Small intestine (tissue), 16 donors: ENCODE measurements at places on chromosomes 5 and 9.
A peak's percentile ranks its signal among the peaks of the same experiment; 100 is the strongest.

DNA sequence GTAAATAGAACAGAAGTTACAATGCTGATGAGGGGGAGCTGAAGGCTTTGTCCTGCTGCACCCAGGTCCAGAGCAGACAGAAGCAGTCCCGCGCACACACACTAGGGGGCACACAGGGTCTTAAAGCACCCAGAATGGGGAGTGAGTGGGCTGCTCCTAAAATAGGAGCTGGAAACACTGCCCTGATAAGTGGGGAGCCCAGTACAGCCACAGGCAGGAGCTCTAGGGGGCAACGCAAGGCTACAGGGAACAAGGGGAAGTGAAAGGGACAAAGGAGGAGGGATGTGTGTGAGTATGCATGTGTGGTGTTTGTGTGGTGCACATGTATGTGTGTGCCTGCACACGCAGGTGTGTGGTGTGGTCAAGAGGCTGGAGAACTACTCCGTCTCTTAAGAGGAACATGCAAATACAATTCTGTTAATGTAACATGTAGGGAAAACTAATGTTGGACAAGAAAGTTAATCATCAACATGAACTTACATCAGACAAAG is 191.5 kb downstream of the ROR2 start:
- H3K4me3 ChIP-seq: no peak overlapping the region
- H3K27me3 ChIP-seq: no peaks in the 10 kb centered on the region
- peak; percentile 17 for DNase-seq
- H3K27ac ChIP-seq: no peak overlapping the region
- no peaks in the 10 kb centered on the region for H3K4me1 ChIP-seq

DNA sequence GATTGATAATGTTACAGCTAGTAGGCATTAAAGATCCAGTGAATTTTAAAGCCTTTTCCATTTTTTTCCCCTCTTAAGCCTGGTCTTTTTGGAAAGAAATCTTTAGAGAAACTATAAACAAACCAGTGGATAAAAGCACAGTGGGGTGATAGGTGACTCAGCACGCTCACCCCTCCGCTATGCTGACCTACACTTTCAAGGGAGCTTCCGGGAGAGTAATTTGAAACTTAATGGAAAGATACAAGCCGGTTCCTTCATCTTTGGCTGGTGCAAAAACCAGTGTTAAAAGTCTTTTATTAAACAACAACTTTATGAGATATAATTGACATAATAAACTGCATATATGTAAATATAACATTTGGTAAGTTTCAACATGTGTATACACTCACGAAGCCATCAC is 27.0 kb upstream of the ALDOB start:
- no peak for DNase-seq
- H3K4me1 ChIP-seq: peaks cover 4% of the 10 kb centered on the region
- H3K27ac ChIP-seq: no peak overlapping the region
- no peak overlapping the region for H3K4me3 ChIP-seq
- no peaks in the 10 kb centered on the region for H3K36me3 ChIP-seq

DNA sequence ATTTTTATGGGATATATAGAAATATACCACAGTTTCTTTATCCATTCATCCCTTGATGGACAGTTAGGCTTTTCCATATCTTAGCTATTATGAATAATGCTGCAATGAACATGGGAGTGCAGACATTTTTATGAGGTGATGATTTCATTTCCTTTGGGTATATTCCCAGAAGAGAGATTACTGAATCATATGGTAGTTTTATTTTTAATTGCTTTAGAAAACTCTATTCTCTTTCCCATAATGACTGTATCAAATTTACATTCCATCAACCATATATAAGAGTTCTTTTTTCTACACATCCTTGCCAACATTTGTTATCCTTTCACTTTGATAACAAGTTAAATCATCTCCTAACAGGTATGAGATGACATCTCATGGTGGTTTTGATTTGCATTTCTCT is 821.6 kb downstream of the TLE1 start:
- H3K4me1 ChIP-seq: no peaks in the 10 kb centered on the region
- H3K27ac ChIP-seq: no peak overlapping the region
- no peak for DNase-seq
- no peaks in the 10 kb centered on the region for H3K27me3 ChIP-seq
- no peak overlapping the region for H3K4me3 ChIP-seq

DNA sequence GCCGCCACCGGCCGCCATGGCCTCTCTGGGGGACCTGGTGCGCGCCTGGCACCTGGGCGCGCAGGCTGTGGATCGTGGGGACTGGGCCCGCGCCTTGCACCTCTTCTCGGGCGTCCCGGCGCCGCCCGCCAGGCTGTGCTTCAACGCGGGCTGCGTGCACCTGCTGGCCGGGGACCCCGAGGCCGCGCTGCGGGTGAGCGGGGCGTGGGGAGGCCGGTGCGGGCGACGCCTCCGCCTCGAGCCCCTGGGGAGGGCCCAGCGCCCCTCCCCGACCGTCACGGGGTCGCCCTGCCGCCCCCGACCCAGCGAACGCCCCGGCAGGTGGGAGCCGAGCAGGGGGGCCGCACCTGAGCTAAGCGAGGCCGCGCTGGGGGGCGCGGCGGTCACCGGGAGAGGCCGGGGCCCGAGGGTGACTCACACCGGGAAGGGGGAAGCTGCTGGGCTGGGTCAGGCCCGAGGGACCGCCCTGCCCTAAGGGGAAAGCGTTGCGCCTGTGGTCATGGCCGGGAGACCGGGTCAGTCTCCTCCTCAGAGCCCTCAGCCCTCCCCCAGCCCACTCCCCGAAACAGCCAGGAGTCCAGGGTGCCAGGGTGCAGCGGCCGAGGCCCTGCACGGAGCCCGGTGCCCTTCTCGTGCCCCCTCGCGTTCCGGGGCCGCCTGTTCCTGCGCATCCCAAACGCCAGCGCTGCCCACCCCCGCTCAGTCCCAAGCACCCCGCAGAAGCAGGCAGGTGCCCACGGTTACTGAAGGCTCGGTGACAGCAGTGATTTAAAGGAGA is 510 bp downstream of the NOXA1 start:
- peak; percentile 62 for DNase-seq
- peaks cover 18% of the 10 kb centered on the region for H3K4me1 ChIP-seq
- no peaks in the 10 kb centered on the region for H3K27me3 ChIP-seq
- peak overlapping the region; percentile 94 for H3K27ac ChIP-seq
- H3K36me3 ChIP-seq: no peaks in the 10 kb centered on the region

- H3K27ac ChIP-seq: no peak overlapping the region
- no peak overlapping the region for H3K4me3 ChIP-seq
- H3K27me3 ChIP-seq: no peaks in the 10 kb centered on the region
- no peaks in the 10 kb centered on the region for H3K4me1 ChIP-seq
- peak; percentile 5 for DNase-seq
Measured at GRCh38 chr5:131423056-131423455, 159.2 kb downstream of the CDC42SE2 start.

DNA sequence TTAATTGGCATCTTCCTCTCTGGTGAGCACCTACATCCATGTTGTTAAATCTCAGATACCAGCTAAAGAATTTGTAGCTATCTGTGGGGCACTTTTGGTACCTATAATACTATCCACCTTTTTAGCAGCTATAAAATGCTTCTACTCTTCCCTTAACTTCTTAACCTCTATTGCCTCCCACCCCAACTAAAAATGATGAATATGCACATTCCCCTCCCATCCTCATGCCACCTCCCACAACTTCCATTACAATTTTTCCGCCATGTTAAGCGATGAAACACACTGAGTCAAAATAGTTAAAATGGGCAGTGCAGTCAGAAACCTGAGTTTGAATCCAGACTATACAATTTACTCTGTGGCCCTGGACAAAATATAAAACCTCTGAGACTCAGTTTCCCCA is 10.1 kb downstream of the SSBP2 start:
- H3K4me1 ChIP-seq: peaks cover 4% of the 10 kb centered on the region
- H3K27ac ChIP-seq: no peak overlapping the region
- no peaks in the 10 kb centered on the region for H3K36me3 ChIP-seq
- DNase-seq: no peak
- no peak overlapping the region for H3K4me3 ChIP-seq
- H3K27me3 ChIP-seq: no peaks in the 10 kb centered on the region

DNA sequence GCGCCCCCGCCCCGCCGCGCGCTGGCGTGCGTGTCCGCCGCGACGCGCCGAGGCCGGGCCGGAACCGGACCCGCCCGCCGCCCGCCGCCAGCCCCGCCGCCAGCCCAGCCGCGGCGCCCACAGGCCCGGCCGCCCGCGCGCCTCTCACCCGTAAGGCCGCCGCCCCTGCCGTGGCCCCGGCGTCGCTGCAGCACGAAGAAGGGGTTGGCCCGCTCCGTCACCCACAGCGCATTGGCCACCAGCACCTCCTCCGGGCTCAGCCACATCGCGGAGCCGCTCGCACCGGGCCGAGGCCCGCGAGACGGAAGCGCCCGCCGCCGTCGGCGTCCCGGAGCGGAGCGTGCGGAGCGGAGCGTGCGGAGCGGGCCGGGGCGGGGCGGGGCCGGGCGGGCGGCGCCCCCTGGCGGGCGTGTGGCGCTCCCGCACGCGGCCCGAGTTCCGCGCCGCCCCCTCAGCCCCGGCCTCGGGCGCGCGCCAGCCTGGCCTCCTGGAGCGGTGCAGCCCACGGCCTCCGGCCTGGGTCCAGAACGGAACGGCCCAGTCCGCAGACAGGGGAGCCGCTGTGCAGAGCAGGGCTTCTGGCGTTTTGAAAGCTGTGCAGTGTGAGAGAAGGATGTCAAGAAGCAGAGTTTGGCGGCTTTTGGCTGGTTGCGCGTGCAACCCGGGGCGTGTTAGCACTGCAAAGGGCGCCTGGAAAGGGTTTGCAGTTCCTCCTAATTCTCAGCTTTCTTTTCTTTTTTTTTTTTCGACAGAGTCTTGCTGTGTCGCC is at the start of gene TBC1D9B:
TBC1D9B (minus strand) TSS at position 342 of the 769 bp plus-strand sequence; CDS start at position 266, 76 bp downstream.
- peak within 1 kb of the TSS; percentile 89 for H3K27ac ChIP-seq
- H3K4me1 ChIP-seq: peaks cover 8% of the 10 kb centered on the region
- peak; percentile 70 for DNase-seq
- H3K4me3 ChIP-seq: peak within 1 kb of the TSS; percentile 64
- H3K27me3 ChIP-seq: no peaks in the 10 kb centered on the region
- H3K36me3 ChIP-seq: peaks cover 27% of the 10 kb centered on the region

GRCh38 chr9:83677596-83677995 is 30.2 kb downstream of the UBQLN1 start:
- H3K36me3 ChIP-seq: peaks cover 32% of the 10 kb centered on the region
- H3K27ac ChIP-seq: no peak overlapping the region
- no peak overlapping the region for H3K4me3 ChIP-seq
